ENCODE measurements at places on chromosomes 7 and 10.

DNA sequence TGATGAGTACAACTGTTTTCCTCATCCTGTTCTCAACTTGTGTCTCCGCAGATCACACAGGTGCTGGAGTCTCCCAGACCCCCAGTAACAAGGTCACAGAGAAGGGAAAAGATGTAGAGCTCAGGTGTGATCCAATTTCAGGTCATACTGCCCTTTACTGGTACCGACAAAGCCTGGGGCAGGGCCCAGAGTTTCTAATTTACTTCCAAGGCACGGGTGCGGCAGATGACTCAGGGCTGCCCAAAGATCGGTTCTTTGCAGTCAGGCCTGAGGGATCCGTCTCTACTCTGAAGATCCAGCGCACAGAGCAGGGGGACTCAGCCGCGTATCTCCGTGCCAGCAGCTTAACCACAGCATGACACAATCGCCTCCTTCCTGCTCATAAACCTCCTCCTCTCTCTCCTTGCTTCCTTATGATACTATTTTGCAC lies 126.7 kb upstream of the PRSS58 start:
- no peak for DNase-seq

DNA sequence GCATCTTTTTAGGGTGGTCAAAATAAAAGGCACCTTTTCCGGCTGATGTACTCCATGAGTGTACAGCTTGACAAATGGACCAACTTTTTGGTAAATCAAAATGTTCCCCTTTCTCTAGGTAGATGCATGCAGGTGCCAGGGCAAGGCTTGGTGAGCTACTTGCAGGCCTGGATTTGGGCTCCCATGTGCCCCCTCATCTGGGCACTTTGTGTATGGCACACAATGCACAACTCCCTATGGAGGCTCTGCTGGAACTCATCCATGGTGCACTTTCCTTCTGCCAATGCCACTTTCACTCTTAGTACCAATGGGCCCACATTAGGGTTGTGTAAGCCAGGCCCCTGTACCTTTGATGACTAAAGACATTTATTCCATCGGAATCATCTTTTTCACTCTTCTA lies 300.8 kb downstream of the SDHAF3 start:
- DNase-seq: no peak

- DNase-seq: no peak
These were observed 206.6 kb upstream of the BMPER start for GRCh38 chr7:33698692-33699128.

DNA sequence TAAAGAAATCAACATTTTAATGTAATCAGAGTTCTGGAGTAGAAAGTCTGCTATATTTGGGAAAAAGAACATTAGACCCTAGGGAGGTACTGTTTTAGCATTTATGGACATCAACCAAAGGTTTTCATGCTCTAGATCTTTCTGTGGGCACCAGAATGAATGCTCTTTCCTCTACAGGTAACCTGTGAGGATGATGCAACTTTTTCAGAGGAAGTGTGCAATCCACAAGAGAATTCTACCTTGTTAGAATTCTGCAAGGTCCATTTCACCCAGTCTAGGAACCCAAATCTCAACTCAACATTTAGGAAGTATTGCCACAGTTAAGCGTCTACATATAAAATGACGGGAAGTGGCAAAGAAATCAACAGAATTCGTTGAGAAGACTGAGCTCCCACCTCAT lies 139.9 kb upstream of the FAM171A1 start:
- no peak for DNase-seq

Data from stimulated activated effector memory CD8-positive, alpha-beta T cell treated with anti-CD3 and anti-CD28 coated beads, Interleukin-12 subunit alpha, Interleukin-12 subunit beta, amount 100 ng/mL, for 72 hours (primary cell).